ENCODE measurements at places on chromosomes 4 and X. TPM values are rescaled to one million over a fixed set of nuclear protein-coding genes. Genes with fewer than 3 reads are reported as not detected.

Gene NLGN3
- 1.1 TPM for total RNA-seq

Gene MAGEA3
- 2.8 TPM for total RNA-seq

Gene CXorf49B
- not detected for total RNA-seq

Gene IL13RA2
- total RNA-seq = not detected

Gene CSN2
- not detected for total RNA-seq

Gene TMPRSS11D
- not detected for total RNA-seq

Gene ADAMTS3
- total RNA-seq = not detected

Gene TMSB15B
- 6.0 TPM for total RNA-seq

Gene NPY1R
- total RNA-seq = 0.19 TPM

Gene PDLIM5
- total RNA-seq = 43.8 TPM

Gene CT47B1
- total RNA-seq = not detected

Gene FREM3
- not detected for total RNA-seq

Gene ODAPH
- not detected for total RNA-seq

Gene LNX1
- 0.04 TPM for total RNA-seq

Gene GYPB
- not detected for total RNA-seq

Gene ZNF827
- total RNA-seq = 3.2 TPM

Gene ATOH1
- total RNA-seq = not detected

Gene MID1
- total RNA-seq = 33.0 TPM

Gene CLGN
- 4.9 TPM for total RNA-seq

Gene FATE1
- total RNA-seq = not detected

Gene DHRSX
- 42.3 TPM for total RNA-seq

Gene TLR3
- total RNA-seq = 0.38 TPM

Gene USO1
- 20.2 TPM for total RNA-seq

Gene PITX2
- total RNA-seq = 1.0 TPM

Gene SLC38A5
- total RNA-seq = 0.42 TPM

Gene PTPN13
- total RNA-seq = 4.0 TPM

Gene FAT1
- total RNA-seq = 152 TPM

Gene ADGRG2
- 11.0 TPM for total RNA-seq

Gene CYP4V2
- total RNA-seq = 2.5 TPM

Gene UCP1
- total RNA-seq = not detected

Gene RAB9A
- 30.0 TPM for total RNA-seq

Gene STPG2
- total RNA-seq = not detected

Gene POU4F2
- total RNA-seq = not detected

Gene SATL1
- total RNA-seq = not detected

Gene COL4A5
- total RNA-seq = 11.8 TPM

Gene HSD17B13
- total RNA-seq = not detected

Gene MAOA
- total RNA-seq = 1.3 TPM

Gene SNX25
- total RNA-seq = 6.9 TPM

Gene TMSB15C
- 0.19 TPM for total RNA-seq

Gene HSFX2
- total RNA-seq = 0.27 TPM

Gene CSN1S1
- not detected for total RNA-seq

Gene PABPC1L2A
- not detected for total RNA-seq

Gene CSAG3
- not detected for total RNA-seq

Gene PAGE5
- not detected for total RNA-seq

Gene RPGR
- 15.0 TPM for total RNA-seq

Gene PFKFB1
- total RNA-seq = 0.08 TPM

Gene UGT2B15
- 0.08 TPM for total RNA-seq

Gene PCDH11X
- not detected for total RNA-seq

Gene PDGFC
- total RNA-seq = 3.1 TPM

Gene SCLT1
- 4.8 TPM for total RNA-seq

Gene USP26
- not detected for total RNA-seq

Gene TCEAL9
- total RNA-seq = 87.7 TPM

Gene SLC10A6
- total RNA-seq = not detected

Gene NMU
- 0.48 TPM for total RNA-seq

Gene ARMCX5
- 10.4 TPM for total RNA-seq

All from A549 treated with Mapracorat at 1 μM for 4 hours (cell line).